Hepatic stellate cell (primary cell): ENCODE measurements at places on chromosomes 3 and 15.

DNA sequence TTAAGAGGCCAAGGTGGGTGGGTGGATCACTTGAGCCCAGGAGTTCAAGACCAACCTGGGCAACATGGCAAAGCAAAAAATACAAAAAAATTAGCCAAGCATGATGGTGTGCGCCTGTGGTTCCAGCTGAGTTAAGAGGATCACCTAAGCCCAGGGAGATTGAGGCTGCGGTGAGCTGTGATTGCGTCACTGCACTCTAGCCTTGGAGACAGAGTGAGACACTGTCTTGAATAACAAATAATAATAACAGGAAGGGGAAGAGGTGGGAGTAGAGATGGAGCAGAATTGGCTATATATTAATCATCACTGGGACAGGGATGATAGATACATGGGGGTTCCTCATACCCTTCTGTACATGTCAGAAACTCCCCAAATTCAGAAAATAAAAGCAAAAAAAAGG, 23.8 kb upstream of the NMB start:
- DNase-seq: no peak

DNA sequence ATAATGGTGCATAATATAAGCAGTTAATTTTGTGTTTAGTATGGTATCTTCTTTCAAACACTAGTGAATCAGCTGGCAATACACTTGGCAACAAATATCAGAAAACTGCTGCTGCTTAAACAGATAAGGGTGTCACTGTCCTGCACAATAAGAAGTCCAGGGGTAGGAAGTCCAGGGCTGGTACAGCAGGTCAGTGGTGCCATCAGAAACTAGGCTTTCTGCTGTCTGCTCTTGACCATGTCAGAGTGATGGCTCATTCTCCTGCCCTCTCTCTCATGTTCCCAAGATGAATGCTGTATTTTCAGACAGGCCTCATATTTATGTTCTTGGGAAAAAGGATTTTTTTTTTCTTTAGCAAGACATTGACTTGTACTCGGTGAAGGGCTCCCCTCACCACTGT, 9.2 kb upstream of the GRK7 start:
- no peak for DNase-seq

- DNase-seq: no peak
Observed at GRCh38 chr3:85483986-85484385, 525.2 kb downstream of the CADM2 start.

DNA sequence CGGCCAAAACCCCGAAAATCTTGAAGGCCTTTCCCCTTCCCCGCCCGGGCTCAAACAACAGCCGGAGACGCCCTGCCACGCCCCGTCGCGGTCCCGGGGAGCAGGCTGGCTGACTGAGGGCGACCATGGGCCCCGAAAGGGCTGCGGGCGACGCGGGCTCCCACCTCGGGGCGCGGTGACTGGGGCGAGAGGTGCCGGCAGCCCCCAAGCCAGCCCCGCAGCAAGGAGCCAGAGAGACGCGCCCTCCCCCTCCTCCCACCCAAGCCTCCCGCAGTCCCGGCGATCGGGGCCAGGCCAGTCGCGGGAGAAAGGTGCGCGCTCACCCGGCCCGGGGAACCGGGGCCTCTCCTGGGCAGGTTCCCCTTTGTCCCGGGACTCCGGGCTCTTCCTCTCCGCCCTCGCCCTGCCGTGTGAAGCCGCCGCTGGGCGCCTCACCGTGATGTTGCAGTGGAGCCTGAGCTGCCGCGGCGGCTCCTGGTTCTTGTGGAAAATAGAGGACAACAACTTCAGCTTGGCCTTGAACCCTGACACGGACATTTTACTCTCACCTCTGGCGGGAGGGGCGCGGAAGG, 30.6 kb upstream of the ZSCAN2 start:
- peak; percentile 24 for DNase-seq

- no peak for DNase-seq
Observed at GRCh38 chr15:90058308-90058707, 44.0 kb downstream of the IDH2 start.

GRCh38 chr3:172135185-172135584, 95.8 kb downstream of the FNDC3B start:
- DNase-seq: no peak

- peak; percentile 61 for DNase-seq
Observed at GRCh38 chr3:36907911-36908646, 36.8 kb downstream of the TRANK1 start.

GRCh38 chr3:65503776-65504175, 534.9 kb downstream of the MAGI1 start:
- DNase-seq: no peak

DNA sequence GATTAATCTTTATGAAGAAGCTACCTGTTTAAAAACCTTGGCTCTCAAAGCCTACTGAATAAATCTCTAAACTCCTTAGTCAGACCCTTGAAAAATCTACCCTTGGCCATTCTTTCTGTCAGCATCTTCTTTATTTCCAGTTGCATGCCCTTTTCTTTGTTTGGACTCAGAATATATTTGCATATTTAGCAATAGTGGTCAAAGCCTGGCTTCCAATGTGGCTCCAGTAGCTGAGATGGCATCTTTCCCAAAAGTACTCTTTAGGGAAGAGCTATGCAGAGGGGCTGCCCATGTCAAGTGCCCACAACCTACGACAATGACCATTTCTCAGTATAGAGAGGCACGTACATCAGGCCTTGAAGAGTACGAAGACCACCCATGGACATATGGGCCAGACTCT, 47.2 kb downstream of the TLNRD1 start:
- DNase-seq: no peak

DNA sequence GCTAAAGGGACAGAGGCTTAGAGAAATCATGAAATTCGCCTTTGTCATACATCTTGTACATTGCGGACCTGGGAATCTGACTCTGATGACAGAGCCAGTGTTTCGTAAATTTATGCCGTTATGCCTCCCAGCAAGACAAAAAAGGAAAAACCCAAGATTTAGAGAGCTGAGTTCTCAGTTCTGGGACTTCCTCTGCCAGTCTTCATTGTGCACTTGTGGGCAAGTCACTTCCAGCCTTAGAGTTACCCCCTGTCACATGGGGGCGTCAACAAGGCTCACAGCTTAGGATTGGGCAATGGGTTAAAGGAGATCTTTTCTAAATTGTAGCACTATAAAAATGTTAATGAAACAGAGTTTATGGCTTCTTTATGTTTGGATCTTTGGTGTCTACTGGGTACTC, 41.9 kb upstream of the MITF start:
- no peak for DNase-seq
